ENCODE measurements at places on chromosomes 1 and 21.

- no peak for DNase-seq
These were observed 130.0 kb downstream of the SNX7 start for GRCh38 chr1:98791498-98791897.

DNA sequence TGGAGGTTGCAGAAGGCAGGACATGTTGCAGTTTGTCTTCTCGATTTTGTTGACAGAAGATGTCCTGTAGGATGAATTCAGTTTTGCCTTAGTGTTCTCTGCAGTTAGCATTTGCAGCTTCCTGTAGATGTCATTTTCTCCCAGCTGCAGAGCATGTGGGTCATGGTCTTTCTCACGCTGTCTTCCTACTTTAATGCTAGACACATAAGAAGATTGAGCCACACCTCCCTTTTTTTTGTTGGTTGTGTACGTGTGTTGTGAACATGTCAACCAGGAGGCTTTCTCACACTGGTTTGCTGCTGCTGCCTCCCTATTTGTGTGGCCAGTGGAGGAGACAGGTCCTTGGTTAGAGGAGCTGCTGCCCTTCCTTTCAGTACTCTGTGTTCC, 110.7 kb downstream of the VPS13D start:
- no peak for DNase-seq

GRCh38 chr1:162279136-162279498, 97.5 kb downstream of the SPATA46 start:
- DNase-seq: no peak

GRCh38 chr1:68149907-68150306, 82.4 kb downstream of the WLS start:
- DNase-seq: no peak

DNA sequence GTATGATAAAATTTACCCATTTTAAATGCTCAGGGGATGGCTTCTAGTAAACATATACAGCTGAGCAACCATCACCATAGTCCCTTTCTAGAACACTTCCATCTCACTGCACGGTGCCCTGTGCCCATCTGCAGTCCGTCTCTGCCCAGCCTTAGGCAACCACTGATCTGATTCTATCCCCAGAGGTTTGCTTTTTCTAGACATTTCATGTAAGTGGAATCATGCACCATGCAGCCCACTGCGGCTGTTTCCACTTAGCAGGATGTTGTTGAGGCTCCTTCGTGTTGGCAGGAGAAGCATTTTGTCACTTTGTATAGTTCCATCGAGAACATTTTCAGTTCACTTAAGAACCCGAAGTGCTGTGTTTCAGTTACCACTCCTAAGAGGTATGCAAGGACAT, 27.8 kb upstream of the VAMP3 start:
- DNase-seq: no peak

GRCh38 chr1:240998024-240998423, 359.0 kb downstream of the RGS7 start:
- no peak for DNase-seq

DNA sequence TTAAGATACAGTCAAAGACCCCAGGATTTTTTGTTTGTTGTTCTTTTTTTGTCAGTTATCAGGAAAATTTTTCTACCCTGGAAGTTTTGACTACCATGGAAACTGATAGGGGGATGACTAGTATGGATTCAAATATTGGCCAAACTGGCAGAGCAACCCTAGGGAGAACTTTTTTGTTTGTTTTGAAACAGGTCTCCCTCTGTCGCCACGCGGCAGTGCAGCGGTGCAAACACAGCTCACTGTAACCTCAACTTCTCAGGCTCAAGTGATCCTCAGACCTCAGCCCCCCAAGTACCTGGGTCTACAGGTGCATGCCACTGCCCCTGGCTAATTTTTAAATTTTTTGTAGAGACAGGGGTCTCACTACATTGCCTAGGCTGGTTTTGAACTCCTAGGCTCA, 46.6 kb downstream of the TOR3A start:
- DNase-seq: no peak

DNA sequence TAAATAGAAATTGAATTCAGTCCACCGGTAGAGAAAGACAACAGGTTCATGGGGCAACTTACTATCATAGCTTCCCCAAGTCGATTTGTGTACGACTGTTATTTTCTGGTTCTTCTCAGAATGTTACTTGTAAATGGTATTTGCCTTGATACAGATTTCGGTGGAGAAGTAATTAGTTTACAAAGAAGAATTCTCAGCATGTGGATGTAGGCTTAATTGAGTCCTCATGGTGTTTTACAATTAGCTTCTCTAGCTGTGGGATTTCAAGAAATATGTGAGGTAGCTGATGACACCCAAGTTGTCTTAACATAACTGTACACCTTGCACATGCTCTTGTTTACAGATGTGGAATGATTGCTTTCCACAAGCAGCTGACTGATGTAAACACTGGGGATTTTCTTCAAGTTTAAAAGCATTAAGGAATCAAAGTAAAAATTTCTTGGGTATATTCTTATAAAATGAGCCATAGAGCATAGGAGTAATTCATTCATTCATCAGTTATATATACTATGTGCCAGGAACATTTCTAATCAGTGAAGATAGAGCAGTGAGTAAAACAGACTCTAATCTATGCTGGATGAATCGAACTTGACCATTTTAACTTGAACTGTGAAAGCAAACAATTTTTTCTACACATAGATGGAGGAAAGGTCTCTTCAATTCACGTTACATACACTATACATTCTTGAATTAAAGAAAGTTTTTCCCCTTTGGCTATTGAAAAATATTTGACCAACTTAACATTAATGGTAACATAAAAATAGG, 1.4 kb downstream of the MACO1 start:
- no peak for DNase-seq

GRCh38 chr1:32990887-32991286, 26.3 kb upstream of the RNF19B start:
- no peak for DNase-seq

GRCh38 chr1:100730130-100730529, 10.6 kb downstream of the VCAM1 start:
- no peak for DNase-seq

- no peak for DNase-seq
These were observed 232.9 kb downstream of the SMYD3 start for GRCh38 chr1:246274186-246274585.

DNA sequence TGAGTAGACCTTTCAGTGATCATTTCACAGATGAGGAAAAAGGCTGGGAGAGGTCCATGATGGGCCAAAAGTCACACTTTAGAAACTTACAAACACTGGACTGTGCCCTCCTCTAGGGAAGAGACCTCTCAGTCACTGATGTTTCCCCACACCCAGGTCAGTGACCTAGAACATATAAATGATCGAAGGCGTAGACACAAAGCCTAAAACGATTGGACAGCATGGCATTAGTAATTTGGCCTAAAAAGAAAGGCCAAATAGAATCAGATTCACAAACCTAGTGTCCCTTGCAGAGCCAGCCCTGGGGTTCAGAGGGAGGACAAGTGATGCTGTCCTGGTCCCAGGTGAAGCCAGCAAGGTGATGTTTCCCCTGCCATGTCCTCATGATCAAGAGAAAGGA, 27.7 kb downstream of the TRABD2B start:
- DNase-seq: no peak

GRCh38 chr21:38140207-38140903, 116.4 kb upstream of the KCNJ15 start:
- DNase-seq: no peak

DNA sequence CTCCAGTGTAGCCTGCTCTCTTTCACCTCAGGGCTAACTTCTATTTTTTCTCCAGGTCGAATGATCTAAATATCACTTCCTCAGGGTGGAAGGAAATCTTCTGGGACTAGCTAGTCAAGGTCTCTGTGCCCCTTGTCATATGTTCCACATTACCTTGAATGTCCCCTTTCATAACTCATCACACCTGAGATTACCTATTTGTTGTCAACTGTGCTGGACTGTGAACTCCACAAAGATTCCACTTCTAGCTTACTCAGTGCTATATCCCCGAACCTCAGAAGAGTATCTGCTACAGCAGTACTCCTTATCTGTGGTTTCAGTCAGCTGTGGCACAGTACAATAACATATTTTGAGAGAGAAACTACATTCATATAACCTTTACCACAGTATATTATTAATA, 14.6 kb upstream of the SYNJ1 start:
- DNase-seq: no peak

DNA sequence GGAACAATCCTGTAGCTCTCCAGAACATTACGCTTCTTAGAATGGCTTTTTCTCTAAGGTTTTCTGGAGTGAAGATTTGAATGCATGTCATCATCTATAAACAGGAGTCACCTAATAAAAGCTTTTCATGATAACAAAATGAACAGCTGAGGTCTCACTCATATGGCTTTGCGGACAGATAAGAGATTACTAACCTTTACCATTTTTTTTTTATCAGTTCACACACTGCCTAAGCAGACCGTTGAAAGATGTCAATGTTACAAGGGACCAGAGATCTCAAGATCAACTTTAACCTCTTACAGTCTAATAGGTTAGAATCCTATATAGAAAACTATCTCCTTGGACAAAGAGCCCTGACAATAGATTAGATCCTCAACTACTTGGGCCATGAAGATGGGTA, 41.4 kb downstream of the SCMH1 start:
- no peak for DNase-seq

DNA sequence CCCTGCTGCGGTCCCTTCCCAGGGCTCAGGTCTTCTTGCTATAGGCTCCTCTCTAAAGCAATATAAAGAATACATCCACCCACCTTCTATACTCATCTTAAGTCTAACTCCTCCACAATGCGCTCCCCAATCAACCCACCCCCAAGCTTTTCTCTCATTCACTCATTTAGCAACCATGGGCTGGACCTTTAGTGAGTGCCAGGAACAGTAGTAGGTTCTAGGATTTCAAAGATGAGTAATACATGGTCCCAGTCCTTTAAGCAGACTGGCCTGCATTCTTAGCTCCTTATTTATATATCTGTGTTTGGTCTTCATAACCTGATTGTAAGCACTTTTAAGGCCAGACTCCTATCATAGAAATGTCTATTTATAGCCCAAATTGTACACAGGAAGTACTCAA, 5.9 kb downstream of the CAMK1G start:
- no peak for DNase-seq

DNA sequence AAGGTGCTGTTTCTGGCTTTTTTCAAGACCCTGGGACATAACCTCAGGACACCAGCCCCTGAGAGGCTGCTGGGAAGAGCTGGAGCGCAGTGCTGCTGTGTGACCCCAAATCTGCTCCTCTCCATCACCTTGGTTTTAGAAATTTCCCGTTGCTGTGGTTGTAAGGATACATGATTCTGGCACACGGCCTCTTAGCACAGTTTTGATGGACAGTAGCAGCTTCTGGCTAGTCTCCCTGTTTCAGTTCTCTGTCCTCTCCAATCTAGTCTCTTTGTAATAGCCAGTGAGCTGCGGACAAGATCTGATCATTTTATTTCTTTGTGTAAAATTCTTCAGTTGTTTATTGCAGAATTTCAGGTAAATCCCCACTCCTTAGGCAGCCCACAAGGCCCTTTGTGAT, 3.1 kb downstream of the CLIC6 start:
- DNase-seq: no peak

GRCh38 chr1:5950994-5951785, 41.0 kb downstream of the NPHP4 start:
- no peak for DNase-seq

- no peak for DNase-seq
These were observed 4.5 kb downstream of the PRRX1 start for GRCh38 chr1:170668209-170669106.

DNA sequence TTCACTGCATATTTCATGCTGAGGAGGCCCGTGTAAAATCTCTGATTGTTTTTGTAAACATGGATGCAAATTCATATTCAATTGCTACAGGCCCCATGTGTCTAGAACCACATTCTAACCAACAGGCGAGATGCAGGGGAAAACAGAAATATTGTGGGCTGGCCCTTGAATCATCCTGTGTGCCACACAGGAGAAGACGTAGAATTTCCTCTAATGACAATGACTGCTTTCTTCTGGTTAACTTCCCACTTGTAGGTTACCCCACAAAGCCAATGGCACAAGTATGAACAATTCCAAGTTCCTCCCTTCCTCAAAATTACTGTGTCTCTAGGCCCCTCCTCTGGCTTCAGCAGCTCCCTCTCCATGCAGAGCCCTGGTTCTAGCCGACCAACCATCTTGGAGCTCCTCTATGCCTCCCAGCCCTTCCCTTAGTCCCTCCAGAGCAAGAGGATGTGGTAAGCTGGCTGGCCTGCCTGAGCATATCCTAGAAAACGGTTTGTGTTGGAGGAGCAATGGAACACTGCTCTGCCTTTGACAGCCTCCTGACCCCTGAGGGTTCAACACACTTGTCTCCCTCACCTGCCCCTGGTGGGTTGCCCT, 205.2 kb downstream of the HS2ST1 start:
- DNase-seq: no peak

GRCh38 chr1:78101514-78101913, 55.7 kb downstream of the GIPC2 start:
- DNase-seq: no peak

GRCh38 chr1:150469291-150469690, 17.9 kb upstream of the TARS2 start:
- DNase-seq: no peak

- no peak for DNase-seq
These were observed 41.3 kb downstream of the SCCPDH start for GRCh38 chr1:246765521-246765920.

- DNase-seq: no peak
These were observed 50.7 kb downstream of the VAV3 start for GRCh38 chr1:107914119-107914765.

DNA sequence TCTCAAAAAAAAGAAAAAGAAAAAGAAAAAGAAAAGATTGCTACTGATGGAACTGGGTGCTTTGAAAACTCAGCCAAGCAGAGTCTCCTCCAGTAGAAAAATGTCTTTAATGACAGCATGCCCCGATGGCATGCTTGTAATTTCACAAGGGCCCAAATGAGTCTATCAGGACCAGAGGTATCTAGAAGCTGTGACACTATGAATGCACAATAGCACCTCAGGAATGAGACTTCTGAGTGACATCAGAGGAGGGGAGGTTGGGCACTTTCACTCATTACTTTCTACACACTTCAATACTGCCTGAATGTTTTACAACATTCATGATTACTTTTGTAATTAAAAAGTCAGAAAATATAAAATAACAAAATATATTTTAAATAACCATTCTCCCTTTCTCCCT, 15.1 kb upstream of the CD58 start:
- no peak for DNase-seq

- no peak for DNase-seq
These were observed 21.9 kb downstream of the LGALS8 start for GRCh38 chr1:236545621-236546169.
